ENCODE measurements at places on chromosomes 3 and 15.

GRCh38 chr3:176953106-176954060 lies 243.9 kb downstream of the TBL1XR1 start:
- no peak for DNase-seq

- peak; percentile 73 for DNase-seq
Measured at GRCh38 chr15:64894395-64895056, 17.2 kb upstream of the ANKDD1A start.

DNA sequence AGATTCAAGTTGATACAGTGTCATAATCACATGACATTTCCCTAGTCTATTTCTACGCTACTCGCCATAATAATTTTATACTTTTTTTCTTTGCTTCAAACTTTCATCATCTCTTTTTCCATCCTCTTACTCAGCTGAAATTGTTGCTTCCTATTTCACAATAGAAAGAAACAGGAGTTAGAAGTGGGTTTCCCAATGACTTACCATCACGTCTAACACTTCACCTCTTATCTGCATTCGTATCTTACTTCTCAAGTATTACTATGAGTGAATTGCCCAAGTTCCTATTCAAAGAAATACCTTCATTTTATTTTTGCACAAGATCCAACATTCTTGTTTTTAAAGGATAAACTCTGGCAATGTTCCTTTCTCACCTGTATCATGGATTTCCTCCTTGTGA lies 1539.9 kb downstream of the SI start:
- DNase-seq, result no peak

DNA sequence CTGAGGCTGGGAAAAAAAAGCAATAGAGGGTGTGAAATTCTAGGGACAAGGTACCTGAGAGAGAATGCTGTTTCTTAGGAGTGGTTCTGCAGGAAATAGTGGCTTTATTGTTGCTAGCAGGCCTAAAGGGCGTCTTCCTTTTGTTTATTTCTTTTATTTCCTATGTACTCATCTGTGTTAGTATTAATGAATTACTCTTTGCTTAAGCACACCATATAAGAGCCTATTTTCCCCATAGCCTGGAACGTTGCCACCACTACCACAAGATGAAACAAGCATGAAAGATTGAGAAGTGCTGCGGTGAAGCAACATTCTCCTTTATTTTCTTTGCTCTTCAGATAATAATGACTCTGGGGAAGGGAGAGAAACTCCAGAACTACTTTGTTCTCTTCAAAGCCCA lies 21.3 kb upstream of the GOLIM4 start:
- DNase-seq, result no peak

DNA sequence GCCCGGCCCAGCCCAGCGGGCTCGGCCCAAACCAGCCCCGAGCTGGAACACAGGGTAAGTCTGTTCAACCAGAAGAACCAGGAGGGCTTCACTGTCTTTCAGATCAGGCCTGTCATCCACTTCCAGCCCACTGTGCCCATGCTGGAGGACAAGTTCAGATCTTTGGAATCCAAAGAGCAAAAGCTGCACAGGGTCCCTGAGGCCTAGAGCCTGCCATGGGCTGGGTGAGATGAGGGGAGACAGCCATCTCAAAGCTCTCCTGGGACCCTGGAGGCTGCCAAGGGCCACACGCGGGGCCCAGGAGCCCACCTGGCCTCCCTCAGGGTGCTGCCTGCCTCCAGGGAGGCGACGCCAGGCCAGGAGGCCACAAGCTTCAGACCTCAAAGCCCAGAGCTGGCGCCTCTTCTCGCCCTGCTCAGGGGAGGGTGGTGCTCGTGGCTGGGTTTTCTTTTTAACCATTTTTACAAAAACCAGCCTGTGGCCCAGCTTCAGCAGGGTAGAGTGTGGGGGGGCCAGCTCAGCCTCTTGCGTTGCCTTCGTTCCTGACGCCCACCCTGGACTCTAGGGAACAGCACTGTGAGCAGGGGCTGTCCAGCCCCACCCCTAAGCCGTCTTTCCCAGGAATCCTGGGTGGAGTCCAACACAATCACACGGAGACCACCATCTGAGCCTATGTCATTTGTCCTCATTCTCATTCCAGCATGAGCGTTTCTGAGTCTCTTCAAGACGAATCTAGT lies 107.0 kb downstream of the ETFA start:
- no peak for DNase-seq

DNA sequence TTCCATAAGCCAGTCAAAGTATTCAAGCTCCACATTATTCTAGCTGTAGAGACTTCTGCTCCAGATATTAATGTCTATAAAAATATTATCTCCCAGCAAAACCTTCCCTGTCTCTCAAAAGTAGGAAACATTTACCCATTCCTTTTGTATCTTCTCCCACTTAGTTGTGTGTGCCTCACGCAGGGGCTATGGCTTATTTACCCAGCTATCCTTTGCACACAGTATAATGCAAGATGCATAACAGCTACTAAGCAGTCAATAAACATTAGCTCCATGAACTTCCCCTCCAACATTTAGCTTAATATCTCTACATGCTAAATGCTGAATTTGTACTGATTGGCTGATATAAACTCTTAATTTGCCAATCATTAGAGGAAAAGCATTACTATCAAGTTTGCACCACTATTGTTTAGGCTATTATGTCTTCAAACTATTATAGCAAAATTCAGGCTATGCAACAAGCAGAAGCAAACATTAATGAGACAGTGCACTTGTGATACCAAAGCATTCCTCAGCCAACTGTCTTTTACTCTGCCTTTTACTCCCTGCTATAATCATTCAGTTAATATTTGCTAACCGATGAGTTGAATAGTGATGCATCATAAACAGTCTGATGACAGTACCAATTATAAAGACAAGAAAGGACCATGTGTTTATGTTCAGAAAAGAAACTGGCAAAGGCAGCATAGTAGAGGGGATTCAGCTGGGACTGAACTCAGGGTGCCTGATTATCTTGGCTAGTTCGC lies 81.2 kb downstream of the PLCH1 start:
- DNase-seq, result no peak

GRCh38 chr15:42239528-42240182 lies 31.6 kb upstream of the VPS39 start:
- no peak for DNase-seq

- DNase-seq, result no peak
Measured at GRCh38 chr15:70415398-70415797, 317.7 kb upstream of the TLE3 start.

- DNase-seq, result no peak
Measured at GRCh38 chr3:196541684-196542445, 26.5 kb downstream of the WDR53 start.

GRCh38 chr3:14311729-14312128 lies 90.7 kb upstream of the SLC6A6 start:
- DNase-seq, result no peak

GRCh38 chr15:82122746-82123400 lies 77.1 kb upstream of the MEX3B start:
- no peak for DNase-seq

DNA sequence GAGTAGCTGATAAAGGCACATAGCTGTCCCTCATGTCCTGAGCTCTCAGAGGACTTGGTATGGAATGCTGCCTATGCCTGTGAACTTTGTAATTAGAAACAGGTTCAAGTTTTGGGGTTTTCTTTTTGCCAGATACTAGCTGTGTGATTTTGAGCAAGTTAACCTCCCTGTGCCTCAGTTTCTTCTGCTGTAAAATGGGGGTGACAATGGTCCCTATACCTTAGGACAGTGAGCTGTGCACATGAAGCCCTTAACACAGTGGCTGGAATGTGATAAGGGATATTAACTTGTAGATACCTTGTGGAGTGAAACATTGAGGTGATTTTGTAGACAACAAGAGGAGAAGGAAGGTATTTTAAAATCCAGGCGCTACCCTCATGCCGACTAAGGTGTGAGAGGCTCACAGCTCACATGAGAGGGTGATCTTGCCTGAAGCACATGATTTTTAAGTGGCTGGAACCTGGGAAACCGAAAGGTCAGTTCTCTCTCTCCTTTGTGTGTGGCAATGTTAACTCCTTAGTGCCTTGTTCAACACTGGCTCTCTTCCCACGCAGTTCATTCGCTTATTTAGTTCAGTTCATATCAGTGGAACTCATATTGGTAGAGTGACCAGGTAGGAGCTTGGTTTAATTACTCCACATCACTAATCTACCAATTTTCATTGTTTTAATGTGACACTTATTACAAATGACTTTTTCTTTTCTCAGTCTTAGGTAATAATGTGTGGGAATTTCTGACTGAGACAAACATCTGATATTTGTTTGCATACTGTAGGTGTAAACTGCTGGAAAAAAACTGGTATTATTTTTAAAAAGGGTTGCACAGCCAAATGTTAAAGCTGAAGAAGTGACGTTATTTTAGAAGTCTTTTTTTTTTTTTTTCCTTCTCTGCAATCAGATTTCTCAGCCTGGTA lies 236.2 kb downstream of the ITPR1 start:
- DNase-seq, result no peak

DNA sequence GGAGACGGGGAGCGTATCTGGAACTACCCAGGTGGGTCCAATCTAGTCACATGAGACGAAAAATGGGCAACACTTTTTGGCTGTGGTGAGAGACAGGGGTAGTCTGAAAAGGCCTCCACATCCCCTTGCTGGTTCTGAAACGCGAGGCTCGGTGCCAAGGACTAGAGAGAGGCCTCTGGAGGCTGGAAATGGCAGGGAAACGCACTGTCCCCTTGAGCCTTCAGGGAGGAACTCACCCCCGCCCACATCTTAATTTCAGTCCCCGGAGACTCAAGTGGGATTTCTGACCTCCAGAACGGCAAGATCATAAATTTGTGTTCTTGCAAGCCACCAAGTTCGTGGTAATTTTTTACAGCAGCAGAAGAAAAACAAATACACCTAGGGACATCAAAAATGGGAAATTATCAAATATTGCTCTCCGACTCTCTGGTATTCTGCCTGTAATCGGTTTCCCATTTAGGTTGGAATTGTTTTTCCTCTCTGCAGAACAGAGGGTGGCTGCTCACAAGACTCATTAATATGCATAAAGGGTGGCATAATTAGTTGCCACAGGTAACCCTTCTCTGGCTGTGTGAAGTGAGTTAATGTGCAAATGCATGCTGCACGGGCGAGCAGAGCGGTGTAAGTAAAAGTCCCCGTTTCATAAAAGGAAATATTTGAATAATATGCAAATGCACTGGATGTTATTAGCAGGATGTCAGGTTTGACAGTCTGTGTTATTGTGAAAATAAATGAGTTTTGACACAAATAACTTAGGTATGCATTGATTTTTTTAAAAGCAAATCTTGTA lies 185.7 kb downstream of the ARRDC4 start:
- no peak for DNase-seq

DNA sequence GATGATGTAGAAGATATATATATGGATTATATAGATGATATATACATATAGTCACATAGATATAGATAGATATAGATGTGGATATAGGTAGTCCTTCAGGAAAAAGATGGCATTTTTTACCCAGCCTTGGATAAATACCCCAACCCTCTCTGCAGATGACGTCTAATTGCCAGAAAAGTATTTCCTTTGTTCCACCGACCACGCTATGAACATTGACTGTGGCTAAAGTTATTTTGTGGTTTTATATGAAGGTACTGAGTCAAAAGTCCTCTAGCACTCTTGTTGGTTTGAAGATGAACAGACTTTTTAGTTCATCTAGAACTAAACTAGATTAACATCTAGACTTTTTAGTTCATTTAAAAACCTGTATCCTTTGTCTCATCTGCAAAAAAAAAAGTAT lies 207.7 kb downstream of the PLOD2 start:
- no peak for DNase-seq

- no peak for DNase-seq
Measured at GRCh38 chr3:184642631-184643285, 69.1 kb downstream of the MAGEF1 start.

- DNase-seq, result no peak
Measured at GRCh38 chr3:155079468-155079745, 712 bp upstream of the MME start.

GRCh38 chr3:3923619-3924018 lies 124.4 kb downstream of the LRRN1 start:
- no peak for DNase-seq

DNA sequence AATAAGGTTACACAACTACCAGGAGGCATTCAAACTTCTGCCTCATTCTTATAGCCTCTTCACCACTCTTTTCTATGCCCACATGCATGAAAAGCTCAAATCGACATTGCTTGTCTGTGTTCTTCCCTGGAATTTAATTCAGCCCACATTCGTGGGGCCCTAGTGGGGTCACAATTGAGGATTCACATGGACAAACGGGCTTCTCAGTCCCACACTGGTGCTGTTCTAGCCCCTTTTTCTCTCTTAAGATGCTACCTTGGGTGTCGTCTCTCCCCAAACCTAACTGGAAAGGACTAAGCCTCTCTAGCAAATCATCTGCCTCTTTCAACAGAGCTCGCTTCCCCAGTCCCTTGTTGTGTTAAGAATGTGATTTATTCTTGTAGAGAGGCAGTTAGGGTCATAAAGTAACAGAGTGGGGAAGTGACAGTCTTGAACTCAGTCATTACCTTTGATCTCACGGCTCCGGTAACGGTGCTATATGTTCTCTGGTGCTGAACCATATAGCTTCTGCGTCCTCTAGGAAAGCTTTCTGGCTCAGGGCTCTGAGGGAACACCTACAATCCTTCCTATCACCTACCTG lies 4.9 kb downstream of the LPP start:
- no peak for DNase-seq

- DNase-seq, result no peak
Measured at GRCh38 chr3:126537116-126537729, 13.3 kb downstream of the CHST13 start.

- DNase-seq, result no peak
Measured at GRCh38 chr3:155512175-155512866, 218.8 kb upstream of the STRIT1 start.

DNA sequence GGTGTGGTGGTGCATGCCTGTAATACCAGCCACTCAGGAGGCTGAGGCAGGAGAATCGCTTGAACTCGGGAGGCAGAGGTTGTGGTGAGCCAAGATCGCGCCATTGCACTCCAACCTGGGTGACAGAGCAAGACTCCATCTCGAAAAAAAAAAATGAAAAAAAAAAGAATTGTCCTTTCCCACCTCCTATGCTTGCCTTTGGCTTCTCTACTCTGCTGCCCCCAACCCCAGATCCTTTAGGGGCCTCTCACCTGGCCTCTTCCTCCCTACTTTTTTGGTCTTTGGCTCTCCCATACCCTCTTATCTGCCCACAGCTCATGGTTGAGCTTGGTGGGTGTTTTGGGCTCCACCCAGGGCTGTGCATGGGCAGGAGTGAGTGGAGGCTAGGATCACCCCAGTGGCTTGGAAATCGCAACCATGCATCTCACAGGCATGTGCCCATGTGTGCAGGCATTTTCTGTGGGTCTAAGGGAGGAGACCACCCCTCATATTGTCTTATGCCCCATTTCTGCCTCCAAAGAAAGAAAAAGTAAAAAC lies 2.1 kb upstream of the SHISA5 start:
- DNase-seq, result no peak

DNA sequence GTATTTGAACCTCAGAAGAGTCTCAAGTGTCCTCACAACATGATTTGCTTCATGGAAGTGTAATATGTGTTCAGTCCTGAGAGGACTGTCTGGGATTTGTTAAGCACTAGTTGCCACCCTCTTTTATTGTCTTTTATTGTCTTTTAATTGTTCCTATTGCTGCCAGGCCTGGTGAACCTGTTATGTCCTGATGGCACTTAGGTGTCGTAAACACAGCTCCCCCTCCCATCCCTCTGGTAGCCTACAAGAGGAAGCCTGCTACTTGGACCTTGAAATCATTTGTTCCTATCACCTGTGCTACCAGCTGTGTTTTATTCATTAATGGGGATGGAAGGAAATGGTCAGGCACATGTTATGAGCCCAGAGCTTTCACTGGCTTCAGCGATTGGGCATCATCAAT lies 19.3 kb downstream of the CCNB2 start:
- DNase-seq, result no peak

All from activated naive CD4-positive, alpha-beta T cell treated with Interleukin-2 at 50 U/mL for 16 hours (primary cell).